HCT116 (cell line): ENCODE measurements at places on chromosomes 11 and 22. TPM values are rescaled to one million over a fixed set of nuclear protein-coding genes. Genes with fewer than 3 reads are reported as not detected.
A peak's percentile ranks its signal among the peaks of the same experiment; 100 is the strongest.

- H3K4me1 ChIP-seq, result no peaks in the 10 kb centered on the region
- no peak overlapping the region for H3K27ac ChIP-seq
- no peaks in the 10 kb centered on the region for H3K27me3 ChIP-seq
- no peaks in the 10 kb centered on the region for H3K36me3 ChIP-seq
Observed at GRCh38 chr11:1522081-1522424, 35.5 kb upstream of the MOB2 start.

GRCh38 chr11:85745626-85746025, 59.6 kb upstream of the CCDC89 start:
- no peaks in the 10 kb centered on the region for H3K27me3 ChIP-seq
- no peak overlapping the region for H3K27ac ChIP-seq
- H3K36me3 ChIP-seq, result no peaks in the 10 kb centered on the region
- no peak for DNase-seq
- peaks cover 10% of the 10 kb centered on the region for H3K4me1 ChIP-seq
- H3K4me3 ChIP-seq, result no peak overlapping the region

DNA sequence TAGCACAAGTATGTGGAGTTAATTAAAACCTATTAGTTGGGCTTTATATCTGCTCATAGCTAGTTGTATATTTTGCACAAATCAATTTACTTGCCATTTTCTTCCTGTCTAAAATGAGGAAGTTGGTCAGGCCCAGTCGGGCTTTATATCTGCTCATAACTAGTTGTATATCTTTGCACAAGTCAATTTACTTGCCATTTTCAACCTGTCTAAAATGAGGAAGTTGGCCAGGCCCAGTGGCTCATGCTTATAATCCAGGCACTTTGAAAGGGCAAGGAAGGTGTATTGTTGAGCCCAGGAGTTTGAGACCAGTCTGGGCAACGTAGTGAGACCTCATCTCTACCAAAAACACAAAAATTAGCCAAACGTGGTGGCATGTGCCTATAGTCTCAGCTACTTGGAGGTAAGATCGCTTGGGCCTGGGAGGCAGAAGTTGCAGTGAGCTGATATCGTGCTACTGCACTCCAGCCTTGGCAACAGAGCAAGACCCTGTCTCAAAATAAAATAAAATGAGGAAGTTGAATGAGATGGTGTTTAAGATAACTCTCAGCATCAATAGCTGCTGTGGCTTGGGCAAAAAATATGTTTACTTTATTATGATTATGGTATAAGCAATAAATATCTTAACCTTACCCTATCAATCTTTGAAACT, 1558.6 kb upstream of the RAG2 start:
- H3K27me3 ChIP-seq, result no peaks in the 10 kb centered on the region
- no peak overlapping the region for H3K4me3 ChIP-seq
- no peaks in the 10 kb centered on the region for H3K36me3 ChIP-seq

GRCh38 chr11:9529334-9529650, 44.2 kb upstream of the WEE1 start:
- H3K36me3 ChIP-seq, result 0 out of 2 replicates have a peak, but pooled peaks cover 5% of the 10 kb centered on the region
- H3K27me3 ChIP-seq, result no peaks in the 10 kb centered on the region
- no peak overlapping the region for H3K27ac ChIP-seq
- no peak overlapping the region for H3K4me3 ChIP-seq

GRCh38 chr11:76598426-76598839, 72.1 kb downstream of the LRRC32 start:
- no peaks in the 10 kb centered on the region for H3K4me1 ChIP-seq
- no peak overlapping the region for H3K4me3 ChIP-seq
- peak; percentile 7 for DNase-seq
- no peak overlapping the region for H3K27ac ChIP-seq
- no peaks in the 10 kb centered on the region for H3K36me3 ChIP-seq

DNA sequence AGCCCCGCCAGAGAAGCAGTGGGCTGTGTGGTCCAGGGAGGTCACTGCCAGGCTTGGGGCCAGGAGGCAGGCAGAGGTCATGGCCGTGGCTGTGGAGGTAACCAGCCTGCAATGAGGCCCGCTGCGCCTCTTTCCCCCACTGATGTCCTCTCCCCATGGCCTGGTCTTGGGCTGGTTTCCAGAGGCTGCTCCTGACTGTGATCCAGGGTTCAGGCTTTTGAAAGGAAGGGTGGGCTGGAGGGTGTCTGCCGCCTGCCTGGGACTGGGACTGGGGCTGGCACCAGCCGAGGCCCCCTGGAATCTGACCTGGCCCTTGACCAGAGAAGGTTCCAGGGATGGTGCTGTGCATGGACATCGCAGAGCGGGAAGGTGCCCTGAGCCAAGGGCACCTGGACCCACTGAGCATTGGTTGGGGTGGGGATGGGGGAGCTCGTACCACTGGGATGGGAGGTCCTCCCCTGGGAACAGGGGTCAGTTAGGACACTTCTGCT, 59.6 kb upstream of the THY1 start:
- H3K27ac ChIP-seq, result no peak overlapping the region
- no peaks in the 10 kb centered on the region for H3K36me3 ChIP-seq
- H3K4me1 ChIP-seq, result peaks cover 22% of the 10 kb centered on the region
- H3K27me3 ChIP-seq, result no peaks in the 10 kb centered on the region
- no peak for DNase-seq

- H3K36me3 ChIP-seq, result no peaks in the 10 kb centered on the region
- peaks cover 6% of the 10 kb centered on the region for H3K4me1 ChIP-seq
- H3K4me3 ChIP-seq, result no peak overlapping the region
- H3K27me3 ChIP-seq, result no peaks in the 10 kb centered on the region
Observed at GRCh38 chr22:38967451-38968450, 10.3 kb downstream of the APOBEC3A start.

SLC22A6 gene
- total RNA-seq, result not detected

DNA sequence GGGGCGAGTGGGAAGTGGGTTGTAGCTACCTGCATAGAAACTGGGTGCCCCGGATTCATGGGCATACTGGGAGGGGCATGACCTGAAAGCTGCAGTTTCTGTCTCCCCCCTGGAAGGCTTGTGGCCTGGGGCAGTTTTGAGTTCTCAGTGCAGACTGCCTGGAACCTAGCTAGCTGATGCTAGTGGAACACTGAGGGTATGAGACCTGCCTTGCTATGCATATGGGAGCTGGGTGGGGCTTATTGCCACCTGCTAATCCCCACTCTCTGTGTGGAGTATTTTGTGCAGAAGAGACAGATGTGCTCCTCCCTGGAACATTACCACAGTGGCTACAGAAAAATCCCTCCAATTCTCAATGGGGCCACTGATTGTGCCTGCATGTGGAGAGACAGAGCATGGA, 11.7 kb upstream of the OR56B4 start:
- H3K4me1 ChIP-seq, result no peaks in the 10 kb centered on the region
- no peak overlapping the region for H3K27ac ChIP-seq
- H3K27me3 ChIP-seq, result peaks cover 31% of the 10 kb centered on the region
- H3K36me3 ChIP-seq, result no peaks in the 10 kb centered on the region
- DNase-seq, result no peak

DNA sequence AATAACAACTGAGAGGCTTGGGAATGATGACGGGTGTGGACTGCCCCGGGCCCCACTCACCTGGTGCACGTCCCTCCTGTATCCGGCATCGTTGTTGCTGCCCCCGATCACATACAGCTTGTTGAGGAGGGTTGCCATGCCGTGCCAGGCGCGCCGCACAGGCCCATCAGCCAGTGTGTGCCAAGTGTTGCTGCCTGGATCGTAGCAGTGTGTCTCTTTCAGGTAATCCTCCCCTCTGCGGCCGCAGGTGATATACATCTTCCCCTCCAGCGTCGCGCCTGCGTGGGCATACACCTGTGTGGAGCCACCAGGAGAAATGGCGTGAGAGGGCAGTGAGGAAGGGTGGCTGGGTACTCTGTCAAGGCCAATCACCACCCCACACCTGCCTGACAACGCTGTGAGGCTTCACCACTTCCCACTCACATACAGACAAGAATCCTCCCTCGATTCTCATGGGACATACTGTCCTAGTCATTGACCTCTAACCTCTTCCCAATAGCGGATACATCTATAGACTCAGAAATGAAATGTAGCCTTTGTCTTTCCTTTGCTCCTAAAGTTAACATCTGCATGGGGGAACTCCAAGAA, 8.9 kb upstream of the SCARF2 start:
- DNase-seq, result no peak
- no peaks in the 10 kb centered on the region for H3K27me3 ChIP-seq
- H3K4me3 ChIP-seq, result no peak overlapping the region

- no peak overlapping the region for H3K4me3 ChIP-seq
- H3K4me1 ChIP-seq, result no peaks in the 10 kb centered on the region
- no peaks in the 10 kb centered on the region for H3K36me3 ChIP-seq
- H3K27me3 ChIP-seq, result no peaks in the 10 kb centered on the region
Observed at GRCh38 chr11:40274017-40274416, 1185.4 kb downstream of the LRRC4C start.

DNA sequence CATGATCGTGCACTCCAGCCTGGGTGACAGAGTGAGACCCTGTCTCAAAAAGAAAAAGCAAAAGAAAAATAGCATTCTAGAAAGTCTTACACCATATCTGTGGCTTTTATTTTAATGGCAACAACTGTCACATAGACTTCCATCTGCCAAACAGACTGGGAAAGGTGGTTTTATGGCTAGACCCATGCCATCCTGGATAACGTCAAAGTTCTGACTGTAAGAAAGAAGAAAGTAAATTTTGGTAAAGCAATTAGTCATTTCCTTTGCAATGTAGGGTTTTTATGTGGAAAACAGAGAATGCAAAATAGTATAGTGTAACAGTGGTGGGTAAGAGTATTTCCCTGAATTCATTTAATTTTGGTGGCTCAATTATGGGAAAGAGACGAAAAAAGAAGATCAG, 75.5 kb upstream of the BARX2 start:
- no peaks in the 10 kb centered on the region for H3K27me3 ChIP-seq
- no peaks in the 10 kb centered on the region for H3K4me1 ChIP-seq
- no peaks in the 10 kb centered on the region for H3K36me3 ChIP-seq
- no peak overlapping the region for H3K4me3 ChIP-seq
- no peak for DNase-seq

TMEM151A gene
- 5.9 TPM for total RNA-seq

DNA sequence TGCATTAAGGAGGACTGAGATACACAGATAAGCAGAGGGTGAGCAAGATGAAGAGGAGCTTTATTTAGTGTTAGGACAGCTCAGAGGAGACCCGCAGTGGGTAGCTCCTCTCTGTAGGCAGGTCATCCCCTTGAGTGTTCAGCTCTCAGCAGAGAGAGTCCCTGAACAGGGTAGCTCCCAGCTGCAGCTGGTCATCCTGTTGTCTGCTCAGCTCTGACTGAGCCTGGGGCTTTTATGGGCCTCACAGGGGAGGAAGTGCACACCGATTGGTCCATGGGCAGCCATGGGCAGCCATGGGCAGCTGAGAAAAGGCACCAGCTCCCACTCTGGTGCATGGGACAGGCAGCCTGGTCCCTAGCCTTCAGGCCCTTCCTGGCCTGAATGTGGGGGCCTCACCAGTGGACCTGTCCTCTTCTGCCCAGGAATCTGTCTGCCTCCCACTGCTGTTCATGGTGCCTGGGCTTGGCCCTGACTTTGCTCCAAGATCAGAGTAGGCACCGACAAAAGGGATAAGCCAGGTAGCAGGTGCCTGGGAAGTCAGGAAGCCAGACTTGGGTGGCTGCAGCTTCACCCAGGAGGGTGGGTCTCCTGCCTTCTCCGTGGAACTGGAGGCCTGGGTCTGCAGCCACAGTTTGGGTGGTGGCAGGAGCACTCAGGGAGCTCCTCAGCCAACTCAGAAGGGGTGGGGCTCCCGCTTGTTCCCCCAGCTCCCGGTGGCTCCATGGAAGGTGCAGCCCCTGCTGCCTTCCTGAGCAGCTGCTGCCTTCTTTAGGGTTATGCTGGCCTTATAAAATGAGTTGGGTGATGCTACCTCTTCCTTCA, 54.7 kb downstream of the MYEOV start:
- peaks cover 62% of the 10 kb centered on the region for H3K4me1 ChIP-seq
- DNase-seq, result no peak
- H3K36me3 ChIP-seq, result peaks cover 24% of the 10 kb centered on the region
- H3K4me3 ChIP-seq, result no peak overlapping the region

LPXN gene
- 3.6 TPM for total RNA-seq

APLNR gene
- total RNA-seq, result not detected

OSM gene
- total RNA-seq, result not detected

- H3K36me3 ChIP-seq, result no peaks in the 10 kb centered on the region
- no peaks in the 10 kb centered on the region for H3K4me1 ChIP-seq
- DNase-seq, result no peak
- H3K4me3 ChIP-seq, result no peak overlapping the region
- H3K27ac ChIP-seq, result no peak overlapping the region
- H3K27me3 ChIP-seq, result no peaks in the 10 kb centered on the region
Observed at GRCh38 chr11:72834905-72835304, 20.7 kb downstream of the ATG16L2 start.

- peaks cover 9% of the 10 kb centered on the region; the same call in 1 of the 2 replicates for H3K36me3 ChIP-seq
- H3K4me1 ChIP-seq, result peaks cover 17% of the 10 kb centered on the region
- H3K27me3 ChIP-seq, result no peaks in the 10 kb centered on the region
- DNase-seq, result no peak
Observed at GRCh38 chr11:65524741-65525545, at the start of gene SCYL1. SCYL1 (plus strand) TSS chr11:65525083; CDS start chr11:65525154, 71 bp downstream.

F2 gene
- 0.47 TPM for total RNA-seq

OTOG gene
- total RNA-seq, result 0.07 TPM

- no peak overlapping the region for H3K27ac ChIP-seq
- no peak overlapping the region for H3K4me3 ChIP-seq
- H3K4me1 ChIP-seq, result no peaks in the 10 kb centered on the region
- H3K36me3 ChIP-seq, result no peaks in the 10 kb centered on the region
- H3K27me3 ChIP-seq, result no peaks in the 10 kb centered on the region
- DNase-seq, result no peak
Observed at GRCh38 chr22:33699176-33699575, 221.1 kb downstream of the LARGE1 start.

OR2AG2 gene
- total RNA-seq, result 0.07 TPM

- peak; percentile 13 for DNase-seq
- no peaks in the 10 kb centered on the region for H3K4me1 ChIP-seq
- H3K36me3 ChIP-seq, result no peaks in the 10 kb centered on the region
- H3K4me3 ChIP-seq, result no peak overlapping the region
- no peaks in the 10 kb centered on the region for H3K27me3 ChIP-seq
Observed at GRCh38 chr11:112620621-112621394, 340.4 kb upstream of the NCAM1 start.

DNA sequence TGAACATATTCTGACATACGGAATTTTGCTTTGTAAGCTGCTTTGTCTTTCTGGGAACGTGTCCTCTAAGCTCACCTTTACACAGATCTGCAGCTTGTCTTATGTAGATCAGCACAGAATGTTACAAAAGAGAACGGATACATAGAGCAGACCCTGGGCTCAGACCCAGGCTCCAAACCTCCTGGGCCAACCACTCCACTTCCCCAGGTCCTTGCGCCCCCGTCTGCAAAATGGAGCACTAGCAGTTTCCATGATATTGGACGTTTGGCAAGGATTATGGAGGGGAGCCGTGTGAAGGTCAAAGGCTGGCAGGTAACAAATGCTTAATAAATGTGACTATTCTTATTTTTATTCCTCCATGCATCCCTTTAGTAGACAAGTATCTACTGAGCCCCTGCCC, 358.4 kb downstream of the CTTN start:
- H3K27me3 ChIP-seq, result no peaks in the 10 kb centered on the region
- no peak for DNase-seq
- H3K4me3 ChIP-seq, result no peak overlapping the region

IGSF9B gene
- 12.4 TPM for total RNA-seq

NOX4 gene
- not detected for total RNA-seq

DNA sequence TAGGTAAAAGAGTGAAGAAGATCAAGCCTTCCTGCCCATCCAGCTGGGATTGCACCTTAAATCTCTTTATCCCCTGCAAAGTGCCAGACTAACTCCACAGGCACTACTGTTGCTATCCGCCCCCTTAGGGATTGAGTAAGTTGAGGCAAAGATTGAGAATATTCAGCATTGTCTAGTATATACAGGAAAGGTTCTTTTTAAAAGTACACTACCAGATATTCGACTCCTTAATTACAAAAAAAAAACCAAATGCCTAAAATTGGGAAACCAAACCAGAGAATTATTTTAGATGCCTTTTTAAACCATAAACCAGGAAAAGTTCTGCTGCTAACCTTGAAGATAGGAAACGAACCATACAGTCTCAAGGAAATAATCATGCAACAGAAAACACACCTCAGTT, 11.5 kb downstream of the SERPIND1 start:
- no peaks in the 10 kb centered on the region for H3K27me3 ChIP-seq
- no peaks in the 10 kb centered on the region for H3K4me1 ChIP-seq
- DNase-seq, result no peak
- H3K27ac ChIP-seq, result no peak overlapping the region
- peaks cover 3% of the 10 kb centered on the region; the same call in 1 of the 2 replicates for H3K36me3 ChIP-seq
